Upper lobe of left lung (tissue), 6 donors: ENCODE measurements at places on chromosomes 4 and X.

GRCh38 chr4:3436048-3436797 is 5.5 kb upstream of the HGFAC start:
- DNase-seq = no peak

- no peak for DNase-seq
Observed at GRCh38 chrX:101906136-101906796, 25.6 kb downstream of the ZMAT1 start.

DNA sequence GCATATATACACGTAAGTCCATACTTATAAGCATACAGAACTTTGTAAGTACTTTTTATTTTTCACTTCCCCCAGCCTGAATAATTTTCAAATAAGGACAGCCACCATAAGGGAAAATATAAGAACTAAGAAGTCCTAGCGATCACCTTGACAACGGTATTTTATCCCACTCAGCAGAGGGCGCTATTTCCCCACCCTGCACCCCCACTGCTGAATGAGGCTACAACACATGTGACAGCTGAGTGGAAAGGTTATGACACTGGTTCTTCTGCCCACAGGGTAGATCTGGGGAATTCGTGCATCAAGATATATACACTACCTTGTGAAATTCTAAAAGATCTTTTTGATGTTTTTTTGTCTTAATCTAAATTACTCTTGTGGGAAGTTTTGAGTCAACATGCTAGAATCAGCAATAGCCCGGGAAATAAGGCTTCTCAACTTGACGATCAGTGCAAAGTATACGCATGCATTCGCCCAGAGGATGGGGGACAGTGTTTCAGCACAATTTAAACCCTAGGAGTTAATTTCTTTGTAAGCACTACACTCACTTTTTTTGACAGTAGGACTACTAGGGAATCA is 151.5 kb downstream of the CORIN start:
- DNase-seq = peak; percentile 60

GRCh38 chr4:148857239-148857972 is 415.2 kb upstream of the NR3C2 start:
- no peak for DNase-seq

GRCh38 chr4:108351791-108352190 is 183.1 kb upstream of the LEF1 start:
- DNase-seq = no peak

GRCh38 chr4:88286897-88287296 is 2.5 kb upstream of the PPM1K start:
- no peak for DNase-seq

GRCh38 chr4:73988061-73988460 is at the start of gene PPBP:
PPBP (minus strand) TSS chr4:73988190; CDS start chr4:73988103, 87 bp downstream.
- no peak for DNase-seq

- DNase-seq = no peak
Observed at GRCh38 chrX:17931855-17932254, 70.8 kb upstream of the RAI2 start.

GRCh38 chr4:107826421-107826980 is 1.8 kb downstream of the SGMS2 start:
- no peak for DNase-seq

GRCh38 chrX:12657881-12658280 is 133.3 kb upstream of the PRPS2 start:
- DNase-seq = no peak

DNA sequence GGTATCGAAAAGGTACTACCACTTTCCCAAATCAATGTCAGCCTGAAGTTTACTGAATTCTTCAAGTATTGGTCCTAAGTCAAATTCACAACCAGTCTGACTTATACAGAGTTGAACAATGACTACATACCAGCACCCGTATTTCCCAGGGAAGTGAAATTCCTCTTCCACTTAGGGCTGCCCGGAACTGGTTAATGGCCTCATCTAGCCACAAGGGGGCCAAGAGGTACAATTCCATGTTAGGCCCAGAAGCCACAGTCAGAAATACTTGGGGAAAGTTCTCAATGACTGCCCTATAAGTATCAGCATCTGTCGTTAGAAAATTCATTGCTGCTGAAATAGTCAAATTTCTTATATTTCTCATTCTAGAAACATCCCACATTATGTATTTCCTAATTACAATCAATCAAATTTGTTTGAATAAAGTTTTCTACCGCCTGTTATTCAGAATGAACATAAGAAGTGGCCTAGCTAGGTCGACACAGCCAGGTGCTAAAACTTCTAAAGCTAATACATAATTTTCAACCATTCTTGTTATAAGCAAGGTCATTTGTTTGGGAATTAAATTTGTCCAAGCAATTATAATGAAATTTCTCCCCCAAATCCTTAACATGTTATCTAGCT is 5.6 kb upstream of the PCDH7 start:
- DNase-seq = no peak

DNA sequence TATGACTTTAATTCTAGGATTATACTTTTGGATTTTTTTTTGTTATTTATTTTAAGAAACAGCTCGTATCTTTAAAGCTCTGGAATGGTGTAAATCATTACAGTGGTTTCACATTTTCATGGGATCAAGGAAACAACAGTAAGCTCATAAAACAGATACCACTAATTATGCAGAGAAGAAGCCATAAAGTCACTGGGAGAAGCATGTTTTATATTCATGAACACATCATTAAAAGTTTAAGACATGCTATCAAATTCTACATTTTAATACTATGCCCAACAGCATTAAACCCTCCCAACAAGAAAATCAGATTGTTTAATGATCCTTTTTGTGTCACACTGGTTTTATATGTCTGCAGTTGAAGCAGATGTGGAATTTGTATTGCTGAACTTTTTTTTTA is 149.9 kb downstream of the FBXO8 start:
- DNase-seq = no peak

GRCh38 chrX:129777218-129778030 is 2.3 kb upstream of the SASH3 start:
- peak; percentile 75 for DNase-seq

DNA sequence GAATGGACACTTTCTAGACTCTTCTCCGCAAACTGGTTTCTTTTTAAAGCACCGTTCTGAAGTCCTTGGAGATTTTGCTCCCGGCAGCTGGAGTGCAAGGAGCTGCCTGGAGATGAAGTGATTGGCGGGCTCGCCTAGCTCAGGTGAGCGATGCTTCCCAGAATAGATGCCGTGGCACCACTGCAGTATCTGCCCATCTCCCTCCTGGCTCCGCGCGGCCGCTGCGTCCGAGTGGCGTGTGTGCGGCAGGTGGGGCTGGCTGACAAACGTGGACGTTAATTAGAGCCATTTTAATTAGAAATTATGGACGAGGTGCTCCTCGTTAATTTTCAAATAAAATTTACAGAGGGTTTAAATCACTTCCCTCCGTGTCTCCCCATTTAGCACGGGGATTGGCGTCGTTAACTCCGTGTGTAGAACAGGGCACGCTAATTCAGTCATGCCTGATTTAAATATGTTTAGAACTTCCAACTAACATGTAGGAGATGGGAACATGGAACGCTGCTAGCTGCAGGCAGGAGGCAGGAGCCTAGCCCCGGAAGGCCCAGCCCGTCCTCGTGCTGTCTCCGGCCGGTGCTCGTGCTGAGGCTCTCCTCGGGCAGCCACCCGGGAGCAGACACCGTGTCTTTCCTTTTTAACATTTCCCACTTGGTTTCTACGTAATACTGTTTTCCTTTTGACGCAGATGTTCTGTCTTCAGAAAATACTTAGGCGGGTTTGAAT is 11.6 kb downstream of the UVSSA start:
- DNase-seq = peak; percentile 65

- no peak for DNase-seq
Observed at GRCh38 chrX:10111364-10112148, 45.2 kb upstream of the CLCN4 start.

DNA sequence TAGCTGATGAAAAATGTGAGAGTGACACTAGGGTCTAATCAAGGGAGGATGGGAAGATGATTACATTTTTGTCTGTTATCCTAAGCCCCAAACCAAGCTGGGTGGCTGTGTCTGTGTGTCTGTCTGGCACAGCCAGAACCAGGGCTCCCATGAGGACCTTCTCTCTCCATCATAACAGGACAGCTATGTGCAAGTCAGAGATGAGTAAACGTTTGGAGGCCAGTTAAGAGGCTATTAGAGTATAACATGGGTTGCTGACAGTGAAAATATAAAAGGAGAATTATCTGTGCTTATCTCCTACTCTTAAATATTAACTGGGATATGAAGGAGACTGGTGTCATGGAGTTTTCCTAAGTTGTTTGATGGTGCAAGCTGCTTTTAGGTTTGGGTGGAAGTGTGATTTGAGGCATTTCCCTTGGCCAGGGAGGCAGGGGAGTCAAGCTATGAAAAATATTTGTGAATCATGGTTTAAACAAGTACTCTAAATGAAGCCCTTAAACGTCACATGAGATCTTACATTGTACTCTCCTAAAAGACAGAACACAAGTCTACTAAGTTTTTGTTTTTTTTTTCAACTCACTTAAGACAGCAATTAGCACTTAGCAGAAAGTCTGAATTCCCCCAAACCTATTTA is 156.2 kb downstream of the ENOX2 start:
- no peak for DNase-seq

DNA sequence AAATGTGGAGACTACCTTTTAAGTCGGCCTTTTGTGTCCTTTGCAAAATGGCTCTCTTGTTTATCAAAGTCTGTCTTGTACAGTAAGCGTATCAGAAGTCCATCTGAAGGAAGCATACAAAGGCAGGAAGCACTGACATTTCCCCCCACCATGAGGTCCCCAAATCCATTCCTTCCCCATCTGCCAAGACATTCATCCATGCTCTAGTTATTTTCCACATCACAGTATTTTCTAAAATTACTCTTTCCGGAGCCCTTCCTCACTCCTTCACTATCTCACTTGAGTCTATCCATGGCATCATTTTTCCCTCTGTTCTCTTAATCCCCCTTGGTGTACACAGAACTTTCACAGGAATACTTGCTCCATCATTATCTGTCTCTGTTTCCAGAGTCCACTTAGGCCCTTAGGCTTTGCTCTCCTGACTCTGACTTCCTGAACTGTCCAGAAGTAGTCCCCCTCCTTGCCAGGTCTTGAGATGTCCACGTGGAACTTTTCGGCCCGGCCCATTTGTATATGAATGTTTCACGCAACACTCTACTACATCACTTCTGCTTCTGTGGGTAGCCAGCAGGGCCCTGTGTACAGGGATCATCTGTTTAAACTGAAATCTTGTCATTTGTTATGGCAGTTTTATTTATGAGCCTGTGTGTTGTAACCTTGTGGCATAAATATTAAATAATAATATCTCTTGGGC is 2.1 kb downstream of the SEL1L3 start:
- DNase-seq = peak; percentile 82

DNA sequence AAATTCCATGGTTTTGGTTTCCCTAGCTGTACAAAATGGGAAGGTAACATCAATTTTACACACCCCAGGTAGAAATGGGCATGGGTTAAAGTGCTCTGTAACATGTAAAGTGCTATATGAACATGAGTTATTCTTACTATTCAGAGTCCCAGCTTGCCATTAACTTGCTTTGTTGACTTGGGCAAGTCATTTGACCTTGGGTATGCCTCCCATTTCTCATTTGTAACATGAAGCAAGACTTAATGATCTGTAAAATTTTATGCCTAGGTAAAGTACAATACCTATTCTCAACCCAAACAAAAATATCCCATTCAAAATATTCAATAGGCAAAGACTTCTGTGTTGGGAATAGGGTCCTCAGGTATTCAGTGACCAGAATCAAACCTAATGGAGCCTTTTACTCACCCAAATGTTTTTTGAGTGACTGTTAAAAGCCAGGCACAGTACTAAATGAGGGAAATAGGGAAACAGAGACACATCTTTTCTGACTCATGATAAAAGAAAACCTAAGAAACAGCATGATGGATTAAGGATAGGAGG is 126.6 kb downstream of the SH3RF1 start:
- no peak for DNase-seq

DNA sequence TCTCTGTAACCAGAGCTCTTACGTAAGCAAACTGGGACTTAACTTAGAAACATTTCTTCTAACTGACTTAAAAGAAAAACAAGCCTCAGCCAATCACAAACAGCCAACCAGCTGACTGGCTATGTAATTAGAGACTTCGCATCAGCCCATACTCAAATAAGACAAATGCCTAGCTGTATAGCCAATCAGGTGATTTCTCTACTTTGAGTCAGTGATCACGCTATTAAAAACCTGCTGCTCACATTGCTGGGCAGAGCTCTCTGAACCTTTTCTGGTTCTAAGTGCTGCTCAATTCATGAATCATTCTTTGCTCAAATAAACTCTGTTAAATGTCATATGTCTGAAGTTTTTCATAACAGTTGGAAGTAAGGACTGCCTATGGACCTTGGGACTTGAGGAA is 9.9 kb upstream of the SMIM10L2A start:
- no peak for DNase-seq

GRCh38 chr4:55272589-55272988 is 73.5 kb upstream of the SRD5A3 start:
- DNase-seq = no peak

DNA sequence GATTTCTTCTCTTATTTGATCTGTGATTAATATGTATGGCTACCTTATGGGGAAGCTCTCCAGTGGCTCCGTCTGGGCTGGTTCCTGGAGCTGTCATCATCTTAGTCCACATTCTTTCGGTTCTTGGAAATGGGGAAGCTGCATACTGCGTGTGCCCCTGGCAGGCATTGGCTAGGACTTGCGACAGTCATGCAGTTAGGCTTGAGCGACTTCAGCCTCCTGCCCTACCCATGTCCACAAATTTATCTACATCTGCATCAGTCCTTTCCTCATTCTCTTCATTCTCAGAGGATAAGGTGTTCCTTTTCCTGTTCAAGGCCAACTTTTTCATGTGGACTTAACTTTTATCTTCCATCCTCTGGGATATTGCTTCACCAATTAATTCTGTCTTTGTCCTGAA is 214.2 kb downstream of the RELL1 start:
- DNase-seq = peak; percentile 58

- DNase-seq = no peak
Observed at GRCh38 chrX:19721726-19722370, 165.6 kb downstream of the SH3KBP1 start.

DNA sequence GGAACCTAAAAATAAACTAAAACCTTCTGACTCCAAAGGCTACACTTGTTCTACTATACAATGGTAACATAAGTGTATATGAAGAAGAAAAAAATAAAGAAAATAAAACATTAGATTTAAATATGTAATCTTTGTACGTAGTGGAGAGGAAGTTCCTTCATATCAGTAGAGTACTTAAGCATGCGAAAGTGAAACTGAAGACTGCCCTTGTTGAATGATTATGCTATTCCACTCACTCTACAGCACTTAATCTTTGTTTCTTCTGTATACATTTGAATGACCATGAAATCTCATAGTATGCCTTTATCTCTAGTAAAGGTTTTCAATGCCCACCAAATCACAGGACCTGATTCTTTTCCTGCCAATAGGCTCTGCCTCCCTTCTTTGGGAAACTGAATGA is 78.9 kb downstream of the NDST3 start:
- DNase-seq = no peak

GRCh38 chr4:143424276-143424675 is 87.6 kb downstream of the GAB1 start:
- no peak for DNase-seq

GRCh38 chr4:142369141-142369540 is 477.0 kb downstream of the INPP4B start:
- no peak for DNase-seq
